ENCODE measurements at places on chromosomes 11 and 22. TPM values are rescaled to one million over a fixed set of nuclear protein-coding genes. Genes with fewer than 3 reads are reported as not detected.

DNA sequence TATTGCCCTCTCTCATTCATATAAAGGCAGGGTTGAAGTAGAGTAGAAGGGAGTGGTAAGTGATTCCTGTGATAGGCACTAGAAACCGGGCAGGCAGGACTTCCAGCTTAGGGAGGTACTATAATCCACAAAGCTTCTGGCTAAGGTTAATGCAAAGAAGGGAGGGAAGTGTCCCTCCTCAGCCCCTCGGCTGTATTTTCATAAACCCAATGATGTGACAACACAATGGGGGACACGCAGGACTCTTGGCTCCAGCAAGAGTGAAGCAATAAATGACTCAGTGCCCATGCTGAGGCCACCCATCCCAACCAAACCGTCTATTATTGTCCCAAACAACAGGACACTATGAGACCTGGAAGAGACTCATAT lies 90.7 kb downstream of the ETS1 start:
- DNase-seq, result peak; percentile 68

Gene MUC6
- not detected for total RNA-seq

GRCh38 chr11:132451942-132452601 lies 1080.2 kb downstream of the OPCML start:
- DNase-seq, result no peak

DNA sequence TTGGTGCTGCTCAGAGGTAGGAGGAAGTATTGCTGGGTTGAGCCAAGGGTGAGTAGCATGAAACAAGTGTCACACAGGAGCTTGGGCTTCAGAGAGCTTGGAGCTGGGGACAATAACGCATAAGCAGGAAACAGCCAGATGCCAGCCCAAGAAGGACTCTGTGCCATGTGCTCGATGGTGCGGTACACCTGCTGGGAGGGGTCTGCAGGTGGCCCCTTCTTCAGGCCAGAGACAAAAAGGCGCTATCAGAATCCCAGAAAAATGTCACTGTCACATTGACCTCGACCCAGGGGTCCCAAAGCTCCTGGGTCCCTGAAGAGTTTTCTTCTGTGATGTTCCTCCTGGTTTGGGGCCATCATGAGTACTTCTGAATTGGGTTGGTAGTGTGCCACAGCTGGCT lies 244.4 kb downstream of the TBC1D22A start:
- DNase-seq, result no peak

GRCh38 chr11:43928721-43929120 lies 13.7 kb upstream of the C11orf96 start:
- no peak for DNase-seq

DNA sequence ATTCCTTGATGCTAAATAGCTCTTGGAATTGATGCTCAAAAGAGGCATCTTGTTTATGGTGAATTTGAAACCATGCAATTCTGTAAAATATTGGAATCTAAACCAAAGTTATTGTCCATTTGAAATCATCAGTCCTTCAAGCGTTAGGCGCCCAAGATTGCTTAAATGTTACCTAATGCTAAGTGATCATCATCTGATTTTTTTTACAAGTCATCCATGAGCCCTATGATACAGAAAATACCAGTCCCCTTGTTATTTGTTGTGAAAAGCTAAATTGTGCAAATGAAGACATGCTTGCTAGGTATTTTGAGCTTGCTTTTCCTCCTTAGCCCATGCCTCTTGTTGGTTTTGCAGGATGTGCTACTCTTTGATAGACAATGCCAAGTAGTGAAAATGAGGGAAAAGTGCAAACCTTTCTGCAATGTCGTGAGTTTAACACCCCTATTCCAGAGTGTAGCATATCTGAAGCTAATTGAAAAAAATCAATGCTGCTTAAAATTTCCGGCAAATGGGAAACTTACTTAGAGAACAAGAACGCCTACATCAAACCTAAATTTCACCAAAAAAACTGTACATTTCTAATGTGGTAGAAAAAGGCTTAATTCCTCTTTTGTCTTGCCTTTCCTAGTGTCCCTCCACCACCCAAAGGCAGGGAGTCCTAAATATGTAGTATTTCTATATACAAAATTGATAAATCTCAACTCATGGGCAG lies 1.9 kb downstream of the GRK3 start:
- DNase-seq, result no peak

All from dermis microvascular lymphatic vessel endothelial cell (primary cell).